NCI-H1092 (cell line): ENCODE measurements at places on chromosomes 5 and 9.

- DNase-seq, result no peak
Observed at GRCh38 chr9:126471084-126471624, 142.6 kb upstream of the LMX1B start.

DNA sequence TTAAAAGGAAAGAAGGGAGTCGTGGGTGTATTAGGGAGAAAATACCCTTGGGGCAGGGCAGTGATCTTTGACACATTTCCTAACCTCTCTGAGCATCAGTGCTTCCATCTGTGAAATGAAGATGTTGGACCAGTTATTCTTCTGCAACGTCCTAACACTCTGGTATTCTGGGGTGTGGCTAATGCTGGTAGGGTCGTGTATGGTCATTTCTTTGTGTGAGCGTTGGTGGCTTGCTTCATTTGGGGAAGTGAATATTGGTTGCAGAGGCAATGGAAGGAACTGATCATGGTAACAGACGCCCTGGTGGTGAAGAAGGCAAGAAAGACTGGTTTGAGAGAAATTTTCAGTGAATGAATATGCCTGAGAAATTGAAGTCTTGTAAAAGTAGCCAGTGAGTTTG lies 67.9 kb upstream of the TTC23L start:
- no peak for DNase-seq

DNA sequence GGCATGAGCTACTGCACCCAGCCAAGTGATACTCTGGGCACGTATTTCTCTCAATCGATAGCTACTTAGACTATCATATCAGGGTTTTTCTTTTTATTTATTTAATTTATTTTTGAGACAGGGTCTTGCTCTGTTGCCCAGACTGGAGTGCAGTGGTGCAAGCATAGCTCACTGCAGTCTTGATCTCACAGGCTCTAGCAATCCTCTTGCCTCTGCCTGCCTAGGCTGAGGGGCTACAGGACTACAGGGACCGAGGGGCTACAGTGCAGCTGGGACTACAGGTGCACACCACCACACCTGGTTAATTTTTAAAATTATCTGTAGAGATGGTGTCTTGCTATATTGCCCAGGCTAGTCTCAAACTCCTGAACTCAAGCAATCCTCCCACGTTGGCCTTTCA lies 20.3 kb upstream of the ANKHD1 start:
- no peak for DNase-seq

DNA sequence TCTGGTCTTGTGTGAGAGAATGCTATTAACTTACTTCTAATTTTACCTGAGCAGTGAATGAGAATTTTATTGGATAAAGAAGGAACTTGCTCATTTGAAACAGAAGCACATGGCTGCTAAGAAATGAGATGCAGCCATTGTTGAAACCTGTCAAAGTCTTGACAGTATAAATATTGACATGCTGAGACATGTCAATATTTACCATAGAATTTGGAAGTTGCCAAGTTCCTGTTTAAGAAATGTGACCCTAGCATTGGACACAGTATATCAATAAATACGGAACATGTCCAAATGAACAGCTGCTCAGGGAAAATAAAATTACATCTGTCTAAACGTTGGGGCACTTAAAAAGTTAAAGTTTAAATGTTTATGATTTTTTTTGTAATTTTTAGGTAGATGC lies 7.8 kb downstream of the XRCC4 start:
- no peak for DNase-seq

DNA sequence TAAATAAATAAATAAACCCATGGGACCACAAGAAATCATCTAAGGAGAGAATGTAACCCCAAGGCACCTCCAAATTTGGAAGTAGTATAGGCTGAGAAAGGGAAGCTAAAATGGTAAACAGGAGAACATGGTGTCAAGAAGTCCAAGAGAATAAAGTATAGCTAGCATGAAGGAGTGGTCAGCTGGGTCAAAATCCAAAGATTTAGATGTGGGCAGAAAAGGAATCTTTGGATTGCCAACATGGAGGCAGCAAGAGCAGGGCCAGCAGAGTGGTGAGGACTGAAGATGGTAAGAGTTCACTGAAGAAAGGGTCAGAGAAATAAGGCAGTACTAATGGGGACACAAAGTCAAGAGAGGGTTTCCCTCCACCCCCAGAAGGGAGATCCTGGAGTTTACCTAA lies 53.0 kb downstream of the TSSK1B start:
- DNase-seq, result no peak

GRCh38 chr9:126703002-126703865 lies 89.5 kb downstream of the LMX1B start:
- no peak for DNase-seq

DNA sequence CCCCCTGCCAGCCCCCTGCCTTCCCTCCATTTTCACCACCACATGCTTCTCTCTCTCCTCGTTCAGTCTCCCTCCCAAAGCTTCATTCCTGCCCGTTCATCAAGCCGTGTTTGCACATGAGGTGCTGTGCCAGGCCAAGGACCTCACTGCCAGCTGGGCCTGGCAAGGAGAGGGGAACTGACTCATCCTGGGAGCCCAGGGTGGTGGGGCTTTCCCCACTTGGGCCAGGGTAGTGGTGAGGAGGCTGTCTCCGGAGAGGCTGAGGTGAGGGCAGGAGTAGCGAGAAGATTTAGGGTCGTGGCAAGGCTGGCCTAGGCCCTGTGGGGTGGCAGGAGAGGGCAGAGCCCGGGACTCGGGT lies 30.4 kb upstream of the NOTCH1 start:
- no peak for DNase-seq

GRCh38 chr5:72152545-72152944 lies 45.3 kb downstream of the MAP1B start:
- DNase-seq, result no peak

DNA sequence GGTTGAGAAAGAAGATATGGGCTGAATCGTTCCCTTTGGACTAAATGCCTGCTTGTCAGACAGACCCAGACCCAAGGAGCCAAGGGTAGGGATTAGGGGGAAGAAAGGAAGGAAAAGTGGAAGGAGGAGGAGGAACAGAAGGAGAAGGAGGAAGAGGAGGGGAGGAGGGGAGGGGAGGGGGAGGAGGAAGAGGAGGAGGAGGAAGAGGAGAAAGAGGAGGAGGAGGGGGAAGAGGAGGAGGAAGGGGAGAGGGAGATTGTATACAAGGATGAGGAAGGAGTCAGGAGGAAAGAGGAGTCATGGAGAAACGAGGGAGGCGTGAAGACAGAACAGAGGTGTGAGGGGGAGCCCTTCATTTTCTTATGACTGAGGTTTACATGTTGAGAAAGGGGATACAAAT lies 46.9 kb upstream of the DNAH5 start:
- DNase-seq, result no peak

GRCh38 chr5:134561871-134562296 lies 36.4 kb downstream of the JADE2 start:
- no peak for DNase-seq

DNA sequence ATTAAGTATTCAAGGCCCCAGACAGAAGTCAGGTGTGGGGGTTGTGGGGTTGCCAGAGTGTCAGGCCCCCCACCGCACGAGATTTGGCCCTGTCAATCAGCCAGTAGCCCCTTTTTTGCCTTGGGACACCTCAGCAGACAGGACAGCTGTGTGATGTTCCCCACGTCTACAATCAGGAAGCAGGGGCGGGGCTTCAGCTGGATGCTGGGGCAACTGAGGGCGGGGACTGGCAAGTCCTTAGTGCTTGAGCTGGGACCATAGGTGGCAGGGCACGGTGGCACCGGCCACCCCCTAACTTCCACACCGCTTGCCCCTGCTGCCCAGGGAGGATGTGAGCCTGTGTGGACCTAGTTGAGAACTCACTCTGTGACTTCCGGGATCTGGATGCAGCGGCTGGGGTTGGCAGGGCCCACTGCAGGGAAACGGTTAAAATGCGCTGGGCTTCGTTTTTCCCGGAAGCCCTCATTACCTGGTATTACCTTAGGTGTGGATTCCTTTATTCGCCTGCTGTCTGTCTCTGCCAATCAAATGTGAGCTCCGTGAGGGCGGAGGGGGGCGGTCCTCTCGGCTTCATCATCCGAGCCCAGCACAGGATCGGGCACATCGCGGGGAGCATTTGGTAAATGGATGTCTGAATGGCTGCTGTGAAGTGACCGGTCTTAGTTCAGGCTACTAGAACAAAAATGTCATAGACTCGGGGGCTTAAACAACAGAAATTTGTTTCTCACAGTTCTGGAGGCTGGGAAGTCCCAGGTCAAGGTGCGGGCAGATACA lies 7.5 kb upstream of the GTF3C5 start:
- DNase-seq, result no peak

DNA sequence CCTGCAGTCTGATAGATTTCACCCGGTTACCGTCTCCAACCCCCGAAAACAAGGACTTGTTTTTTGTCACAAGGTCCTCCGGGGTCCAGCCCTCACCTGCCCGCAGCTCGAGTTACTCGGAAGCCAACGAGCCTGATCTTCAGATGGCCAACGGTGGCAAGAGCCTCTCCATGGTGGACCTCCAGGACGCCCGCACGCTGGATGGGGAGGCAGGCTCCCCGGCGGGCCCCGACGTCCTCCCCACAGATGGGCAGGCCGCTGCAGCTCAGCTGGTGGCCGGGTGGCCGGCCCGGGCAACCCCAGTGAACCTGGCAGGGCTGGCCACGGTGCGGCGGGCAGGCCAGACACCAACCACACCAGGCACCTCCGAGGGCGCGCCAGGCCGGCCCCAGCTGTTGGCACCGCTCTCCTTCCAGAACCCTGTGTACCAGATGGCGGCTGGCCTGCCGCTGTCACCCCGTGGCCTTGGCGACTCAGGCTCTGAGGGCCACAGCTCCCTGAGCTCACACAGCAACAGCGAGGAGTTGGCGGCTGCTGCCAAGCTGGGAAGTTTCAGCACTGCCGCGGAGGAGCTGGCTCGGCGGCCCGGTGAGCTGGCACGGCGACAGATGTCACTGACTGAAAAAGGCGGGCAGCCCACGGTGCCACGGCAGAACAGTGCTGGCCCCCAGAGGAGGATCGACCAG lies 121.3 kb downstream of the DAB2IP start:
- DNase-seq, result no peak
